Motor neuron (in vitro differentiated cells): ENCODE measurements at places on chromosomes 4 and X.

- peak; percentile 25 for ATAC-seq
Observed at GRCh38 chr4:7140062-7140691, 52.2 kb upstream of the SORCS2 start.

- ATAC-seq: no peak
Observed at GRCh38 chrX:152819266-152819665, 11.3 kb downstream of the CETN2 start.

GRCh38 chrX:136586386-136586785, 54.4 kb downstream of the VGLL1 start:
- no peak for ATAC-seq

- ATAC-seq: peak; percentile 38
Observed at GRCh38 chrX:9651737-9652136, 113.9 kb downstream of the GPR143 start.
